Stimulated activated CD8-positive, alpha-beta memory T cell treated with anti-CD3 and anti-CD28 coated beads, Interleukin-15, amount 100 ng/mL, for 48 hours (primary cell): ENCODE measurements at places on chromosomes 1 and 21.

- DNase-seq: no peak
These were observed 10.9 kb upstream of the RGS2 start for GRCh38 chr1:192797891-192798290.

DNA sequence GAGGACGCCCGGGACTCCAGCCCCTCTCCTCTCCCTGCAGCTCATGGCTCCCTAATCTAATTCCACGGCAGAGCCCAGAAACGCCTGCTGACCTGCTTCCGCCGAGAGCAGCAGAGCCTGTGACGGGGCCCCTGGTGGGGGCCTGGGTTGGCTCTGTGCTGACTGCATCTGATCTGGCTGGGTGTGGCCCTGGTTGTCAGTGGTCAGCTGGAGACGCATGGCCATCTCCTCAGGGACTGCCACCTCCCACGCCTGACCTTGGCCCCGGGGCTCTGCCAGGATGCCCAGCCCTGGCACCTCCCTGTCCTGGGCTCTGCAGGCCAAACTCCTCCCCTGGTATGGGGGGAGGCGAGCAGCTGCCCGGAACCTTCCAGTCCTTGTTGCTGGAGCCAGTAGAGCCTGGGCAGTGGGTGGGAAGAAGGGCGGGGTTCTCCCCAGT lies 1.1 kb upstream of the PLCH2 start:
- no peak for DNase-seq

DNA sequence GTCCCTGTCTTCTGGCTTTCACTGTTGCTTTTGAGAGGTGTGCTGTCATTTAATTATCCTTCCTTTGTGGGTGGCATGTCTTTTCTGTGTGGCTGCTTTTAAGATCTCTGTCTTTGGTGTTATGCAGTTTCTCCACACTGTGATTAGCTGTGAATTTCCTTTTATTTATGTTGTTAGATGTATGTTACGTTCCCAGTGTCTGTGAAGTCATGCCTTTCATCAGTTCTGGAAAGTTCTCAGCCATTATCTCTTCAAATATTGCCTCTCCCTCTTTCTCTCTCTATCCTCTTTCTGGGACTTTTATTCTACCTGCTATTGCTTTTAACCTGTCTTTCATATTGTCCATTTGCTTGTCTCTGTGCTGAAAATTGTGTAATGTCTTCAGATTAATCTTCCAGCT lies 21.0 kb upstream of the CSF3R start:
- DNase-seq: no peak

GRCh38 chr1:234969581-234970400 lies 158.8 kb downstream of the TOMM20 start:
- no peak for DNase-seq

DNA sequence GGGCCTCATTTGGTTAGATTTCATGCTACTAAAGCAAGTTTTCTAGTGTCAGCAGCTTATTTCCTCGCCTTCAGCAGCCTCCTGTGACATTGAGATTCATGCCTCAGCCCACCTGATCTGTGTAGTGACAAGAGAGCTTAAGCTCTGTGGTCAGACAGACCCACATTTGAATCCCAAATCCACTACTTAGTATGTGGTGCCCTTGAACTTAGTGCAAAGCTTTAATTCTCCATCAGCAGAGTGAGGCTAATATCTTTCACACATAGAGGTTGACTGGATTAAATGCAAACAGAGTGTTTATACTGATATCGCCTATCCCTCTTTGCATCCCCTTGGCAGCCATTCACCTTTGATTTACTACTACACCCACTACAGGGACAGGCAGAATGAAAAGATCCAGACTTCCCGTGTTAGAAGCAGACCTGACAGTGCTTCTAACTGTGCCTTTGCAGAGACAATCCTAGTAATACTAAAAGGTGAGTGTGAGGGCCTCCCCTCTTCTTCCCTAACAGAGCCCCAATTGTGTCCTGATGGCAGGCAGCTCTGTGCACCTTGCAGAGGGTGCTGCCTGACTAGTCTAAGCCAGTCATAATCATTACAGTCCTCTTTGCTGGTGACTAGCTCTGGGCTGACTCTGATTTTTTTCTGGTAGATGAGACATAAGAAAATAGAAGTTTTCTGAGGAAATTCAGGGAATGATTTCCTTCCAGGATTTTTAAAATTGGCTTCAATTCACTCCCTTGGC lies 264.0 kb downstream of the CTH start:
- DNase-seq: no peak

DNA sequence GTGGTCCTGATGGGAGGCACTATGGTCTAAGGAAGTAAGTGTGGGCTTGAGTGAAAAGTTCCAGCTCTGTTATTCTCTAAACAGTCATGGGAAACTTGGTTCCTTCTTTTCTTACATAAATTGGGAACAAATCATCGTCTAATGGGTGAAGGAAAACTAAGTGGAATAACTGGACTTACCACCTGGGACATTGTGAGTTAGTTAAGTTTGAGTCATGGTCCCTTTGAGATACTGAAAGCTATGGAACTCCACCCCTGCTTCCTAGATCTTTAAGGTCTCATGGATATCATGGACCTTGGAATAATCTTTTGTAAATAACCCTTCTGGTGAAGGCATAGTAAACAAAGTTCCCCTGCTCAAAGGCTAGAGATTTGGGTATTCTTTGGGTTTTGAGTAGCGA lies 16.1 kb upstream of the TXLNA start:
- no peak for DNase-seq

DNA sequence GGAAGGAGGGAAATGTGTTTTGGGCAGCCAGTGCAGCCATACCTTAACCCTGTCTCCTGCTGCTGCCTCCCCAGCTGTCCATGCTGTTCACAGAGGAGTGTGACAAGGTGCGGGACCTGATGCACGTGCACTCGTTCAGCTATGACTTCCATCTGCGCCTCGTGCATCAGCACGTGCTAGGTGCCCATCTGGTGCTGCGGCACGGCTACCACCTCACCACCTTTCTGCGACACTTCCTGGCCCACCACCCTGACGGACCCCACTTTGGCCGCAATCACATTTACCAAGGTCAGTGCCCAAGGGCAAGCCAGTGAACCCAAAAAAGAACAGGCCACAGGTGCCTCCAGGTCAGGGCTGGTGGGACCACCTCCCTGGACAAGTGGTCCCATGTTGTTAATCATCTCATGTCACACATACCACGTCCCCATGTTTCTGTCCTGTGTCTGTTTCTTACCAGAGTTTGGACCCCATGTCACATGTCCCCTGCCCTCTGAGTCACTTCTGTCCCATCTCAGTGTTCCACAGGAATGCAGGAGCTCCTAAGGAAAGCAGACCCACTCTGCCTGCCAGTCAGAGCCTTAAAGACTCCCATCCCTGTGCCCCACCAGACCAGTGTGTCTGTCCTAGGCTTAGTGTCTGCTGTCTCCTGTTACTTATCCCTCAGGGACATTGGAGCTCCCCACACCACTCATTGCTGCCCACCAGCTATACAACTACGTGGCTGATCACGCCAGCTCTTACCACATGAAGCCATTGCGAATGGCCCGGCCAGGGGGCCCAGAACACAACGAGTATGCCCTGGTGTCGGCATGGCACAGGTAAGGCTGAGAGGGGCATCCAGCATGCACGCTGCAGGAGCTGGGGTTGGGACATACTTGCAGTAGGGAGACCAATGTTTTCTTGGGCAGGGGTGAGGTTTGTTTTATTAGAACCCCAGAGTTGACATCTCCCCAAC lies 6.6 kb downstream of the HYI start:
- no peak for DNase-seq

GRCh38 chr1:116983678-116984077 lies 17.9 kb upstream of the CD101 start:
- no peak for DNase-seq

GRCh38 chr1:185152187-185152767 lies 4.5 kb downstream of the TRMT1L start:
- DNase-seq: no peak

DNA sequence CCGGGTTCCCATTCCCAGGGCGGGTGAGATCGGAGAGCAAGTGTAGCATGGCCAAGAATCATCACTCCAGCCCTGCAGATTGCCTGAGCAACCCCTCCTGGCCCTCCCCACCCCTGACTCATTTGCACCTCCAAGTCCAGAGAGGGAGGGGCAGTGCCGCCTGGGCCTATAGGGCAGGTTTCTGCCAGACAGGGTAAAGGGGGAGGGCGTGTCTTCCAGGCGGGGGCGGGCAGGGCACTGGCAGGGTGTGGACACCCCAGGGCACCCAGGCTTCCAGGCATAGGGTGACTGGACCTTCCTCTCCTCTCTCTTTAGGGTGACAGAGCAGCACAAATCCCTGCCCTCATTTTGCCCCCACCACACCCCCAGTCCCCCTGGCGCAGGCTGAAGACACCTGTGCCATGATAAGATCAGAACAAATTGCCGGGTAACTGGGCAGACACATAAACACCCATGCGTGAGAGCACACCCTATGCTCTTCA lies 3.2 kb upstream of the CRYBG2 start:
- no peak for DNase-seq

GRCh38 chr1:53379662-53380002 lies 51.8 kb upstream of the LRP8 start:
- DNase-seq: no peak

DNA sequence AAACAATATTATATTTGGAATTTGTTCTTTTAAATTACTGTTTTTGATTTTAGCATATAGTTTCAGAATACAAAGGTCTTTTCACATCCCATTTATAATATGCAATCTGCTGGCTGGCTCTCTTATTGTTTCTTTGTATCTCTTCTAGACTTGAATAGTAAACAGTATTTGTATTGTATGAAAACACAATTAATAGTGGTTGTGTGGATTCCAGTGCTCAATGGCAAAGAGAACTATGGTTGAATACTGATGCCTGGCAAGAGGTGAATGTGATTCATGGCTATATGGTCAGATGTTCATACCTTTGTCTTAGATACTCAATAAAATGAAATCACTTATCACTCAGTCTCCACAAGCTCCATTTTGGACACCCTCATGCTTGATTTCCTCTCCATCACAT lies 37.2 kb downstream of the OR6Y1 start:
- DNase-seq: no peak

DNA sequence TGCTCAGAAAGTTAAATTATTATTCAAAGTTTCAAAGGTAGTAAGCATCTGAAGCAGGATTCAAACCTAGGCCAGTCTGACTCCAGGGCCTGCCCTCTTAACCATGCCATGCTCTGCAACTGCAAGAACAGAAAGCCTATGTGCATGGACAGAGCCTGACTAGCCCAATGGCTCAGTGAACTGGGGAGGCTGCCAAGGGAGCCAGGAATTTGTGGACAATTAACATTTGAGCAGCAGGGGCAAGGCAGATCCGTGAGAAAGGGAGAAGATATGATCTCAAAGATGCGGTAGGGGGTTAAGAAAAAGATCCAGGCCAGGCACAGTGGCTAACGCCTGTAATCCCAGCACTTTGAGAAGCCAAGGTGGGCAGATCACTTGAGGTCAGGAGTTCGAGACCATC lies 6.5 kb upstream of the ATP1A4 start:
- no peak for DNase-seq

DNA sequence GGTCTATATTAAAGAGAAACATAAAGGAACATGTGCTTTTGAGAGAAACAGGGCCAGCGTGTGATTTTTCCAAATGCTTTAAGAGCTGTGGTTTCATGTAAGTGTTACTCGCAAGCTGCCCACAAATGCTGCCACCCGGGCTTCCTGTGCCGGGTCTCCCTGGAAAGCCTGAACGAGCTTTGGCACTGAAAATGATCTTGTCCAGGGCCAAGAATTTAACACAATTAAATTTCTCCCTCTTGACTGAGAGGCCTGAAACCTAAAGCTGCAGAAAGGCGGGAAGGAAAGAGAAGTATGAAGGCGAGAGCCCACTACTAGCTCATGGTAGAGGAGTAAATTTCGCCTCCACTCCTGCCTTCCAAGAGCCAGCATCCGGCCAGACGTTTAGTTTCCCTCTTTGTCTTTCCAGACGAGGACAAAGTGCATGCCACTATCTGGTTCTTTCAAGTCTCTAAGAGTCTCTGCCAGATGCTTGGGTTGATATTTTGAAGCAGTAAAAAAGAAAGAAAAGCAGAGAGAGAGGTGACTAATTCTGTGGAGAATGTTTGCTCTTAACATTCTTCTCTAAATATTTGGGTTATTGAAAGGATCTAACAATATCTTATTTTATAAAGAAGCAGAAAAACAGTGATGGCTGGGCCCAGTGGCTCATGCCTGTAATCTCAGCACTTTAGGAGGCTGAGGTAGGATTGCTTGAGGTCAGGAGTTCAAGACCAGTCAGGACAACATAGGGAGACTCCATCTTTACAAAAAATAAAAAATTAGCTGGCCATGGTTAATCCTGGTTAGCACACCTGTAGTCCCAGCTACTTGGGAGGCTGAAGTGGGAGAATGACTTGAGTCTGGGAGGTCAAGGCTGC lies 100.0 kb upstream of the HNRNPU start:
- no peak for DNase-seq

GRCh38 chr1:9792156-9793042 lies 31.4 kb downstream of the CLSTN1 start:
- no peak for DNase-seq

DNA sequence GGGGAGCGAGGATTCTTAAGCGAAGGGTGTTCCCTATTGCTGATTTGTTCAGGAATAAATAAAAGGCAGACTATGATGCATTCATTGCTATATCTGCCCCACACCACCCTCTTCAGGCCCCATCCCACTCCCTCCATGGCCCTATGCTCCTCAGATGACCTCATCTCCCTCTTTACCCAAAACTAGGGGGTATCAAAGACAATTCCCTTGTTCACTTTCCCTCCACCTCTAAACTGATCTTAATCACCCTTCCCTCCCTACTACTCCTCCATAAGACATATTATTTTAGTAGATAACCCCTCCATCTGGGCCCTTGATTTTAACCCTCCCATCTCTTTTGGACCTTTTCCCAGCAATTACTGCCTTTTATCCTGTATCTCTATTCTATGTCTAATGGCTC lies 434.9 kb upstream of the RUNX1 start:
- DNase-seq: no peak

- no peak for DNase-seq
These were observed at the start of gene ZBTB18 for GRCh38 chr1:244050835-244051444. ZBTB18 (plus strand) TSS chr1:244051283; CDS start chr1:244051432, 149 bp downstream.

GRCh38 chr1:45375104-45376090 lies 35.2 kb upstream of the MUTYH start:
- no peak for DNase-seq

DNA sequence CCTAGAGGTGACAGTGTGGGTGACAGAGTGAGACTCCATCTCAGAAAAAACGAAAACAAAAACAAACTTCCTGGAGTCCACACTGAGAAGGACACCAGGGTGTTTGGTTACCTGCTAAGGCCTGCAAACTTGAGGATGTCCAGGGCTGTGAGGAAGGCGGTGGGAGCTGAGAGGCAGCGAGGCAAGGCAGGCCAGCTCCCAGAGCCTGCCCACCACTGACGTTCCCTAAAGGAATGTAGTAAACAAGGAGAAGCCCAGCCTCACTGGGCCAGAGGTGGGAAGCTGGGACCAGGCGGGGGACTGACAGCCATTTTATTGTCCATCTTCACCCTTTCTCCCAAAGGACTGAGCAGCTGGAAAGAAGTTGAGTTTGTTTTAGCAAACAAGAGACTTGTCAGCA lies 24.1 kb downstream of the SHISA4 start:
- DNase-seq: no peak

DNA sequence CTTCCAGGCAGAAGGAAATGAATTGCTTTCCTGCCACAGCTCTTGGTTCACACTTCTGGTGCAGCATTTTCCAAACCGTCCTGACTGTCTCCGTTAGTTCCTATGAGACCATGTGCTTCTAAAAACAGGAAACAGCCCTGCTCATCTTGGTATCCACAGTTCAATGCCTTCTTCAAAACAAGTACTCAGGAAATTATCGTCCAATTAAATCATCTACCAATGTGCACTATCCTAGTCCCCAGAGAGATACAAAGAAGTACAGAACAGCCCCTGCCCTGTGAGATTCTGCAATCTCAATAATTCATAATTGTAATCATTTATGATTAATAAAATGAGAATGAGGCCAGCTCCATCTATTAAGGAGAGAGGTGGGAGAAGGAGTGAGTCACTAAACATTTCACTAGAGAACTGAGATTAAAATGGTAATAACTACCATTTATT lies 11.2 kb downstream of the CLEC20A start:
- DNase-seq: no peak
